ENCODE measurements at places on chromosomes 2 and 18.

DNA sequence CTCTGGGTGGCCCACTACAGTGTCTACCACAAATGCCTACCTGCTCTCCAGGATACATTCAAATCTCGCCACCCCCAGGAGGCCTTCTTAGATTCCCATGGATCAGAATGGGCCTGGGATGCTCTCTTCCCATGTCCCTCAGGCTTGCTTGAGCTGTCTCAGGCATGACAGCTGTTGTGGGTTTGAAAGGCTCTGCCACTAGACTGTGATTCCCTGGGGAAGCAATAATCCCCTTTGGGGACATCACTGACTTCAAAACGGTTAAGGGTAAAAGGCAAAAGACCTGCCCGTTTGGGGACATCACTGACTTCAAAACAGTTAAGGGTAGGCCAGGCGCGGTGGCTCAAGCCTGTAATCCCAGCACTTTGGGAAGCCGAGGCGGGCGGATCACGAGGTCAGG, 35.8 kb upstream of the ZNF516 start:
- DNase-seq: no peak

GRCh38 chr18:56992777-56993176, 154.1 kb upstream of the BOD1L2 start:
- no peak for DNase-seq

GRCh38 chr2:159903443-159904126, 105.6 kb upstream of the CD302 start:
- no peak for DNase-seq

- DNase-seq: no peak
These were observed 165.4 kb upstream of the SLC1A4 start for GRCh38 chr2:64823794-64824193.

GRCh38 chr2:47917276-47917961, 11.1 kb upstream of the FBXO11 start:
- no peak for DNase-seq

GRCh38 chr2:40642237-40642636, 190.3 kb upstream of the SLC8A1 start:
- DNase-seq: no peak

DNA sequence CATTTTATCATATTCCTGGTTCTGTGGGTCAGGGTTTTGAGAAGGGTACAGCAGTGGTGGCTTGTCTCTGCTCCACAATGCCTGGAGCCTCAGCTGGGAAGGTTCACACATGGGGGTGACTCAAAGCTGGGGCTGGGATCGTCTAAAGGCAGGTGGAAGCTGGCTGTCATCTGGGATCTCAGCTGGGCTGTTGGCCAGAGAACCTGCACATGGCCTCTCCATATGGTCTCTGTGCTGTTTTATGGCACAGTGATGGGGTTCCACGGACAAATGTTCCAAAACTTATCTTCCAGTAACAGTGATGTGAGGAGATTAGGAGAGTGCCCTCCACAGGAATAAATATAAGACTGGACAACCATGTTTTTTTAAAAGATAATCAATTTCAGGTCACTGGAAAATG, 191.4 kb downstream of the SS18 start:
- peak; percentile 15 for DNase-seq

- DNase-seq: no peak
These were observed 123.0 kb downstream of the KLHL29 start for GRCh38 chr2:23508066-23508390.

DNA sequence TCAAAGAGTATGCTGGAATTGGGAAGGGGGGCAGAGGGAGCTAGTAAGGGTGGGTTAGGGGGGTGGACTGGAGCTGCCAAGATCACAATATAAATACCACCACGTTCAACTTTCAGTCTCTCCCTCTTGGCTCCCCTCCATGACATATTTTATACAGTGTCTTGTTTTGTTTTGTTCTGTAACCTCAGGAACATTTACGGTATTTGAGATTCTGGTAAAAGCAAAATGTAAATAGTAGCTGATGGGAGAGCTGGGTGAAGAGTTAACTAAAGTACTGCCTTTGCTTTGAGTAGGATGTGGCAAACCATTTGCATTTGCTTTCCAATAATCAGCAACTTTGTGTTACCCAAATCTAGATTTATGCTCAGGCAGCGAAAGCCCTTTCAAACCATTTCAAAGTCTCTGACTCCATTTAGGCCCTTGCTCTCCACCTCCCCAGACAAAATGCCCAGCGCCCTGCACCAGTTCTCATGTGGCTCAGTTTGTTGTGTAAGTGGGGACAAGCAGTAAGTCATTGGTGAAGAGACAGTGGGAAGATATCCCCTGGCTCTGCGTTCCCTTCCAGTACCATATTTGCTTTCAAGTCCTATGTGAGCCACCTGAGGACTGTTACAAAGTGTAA, 17.4 kb downstream of the IRS1 start:
- no peak for DNase-seq

- no peak for DNase-seq
These were observed 762 bp downstream of the INO80C start for GRCh38 chr18:35497027-35497369.

- DNase-seq: no peak
These were observed 66.3 kb upstream of the GPR45 start for GRCh38 chr2:105175231-105175630.

- DNase-seq: no peak
These were observed 97.0 kb upstream of the CD226 start for GRCh38 chr18:70044632-70045031.

DNA sequence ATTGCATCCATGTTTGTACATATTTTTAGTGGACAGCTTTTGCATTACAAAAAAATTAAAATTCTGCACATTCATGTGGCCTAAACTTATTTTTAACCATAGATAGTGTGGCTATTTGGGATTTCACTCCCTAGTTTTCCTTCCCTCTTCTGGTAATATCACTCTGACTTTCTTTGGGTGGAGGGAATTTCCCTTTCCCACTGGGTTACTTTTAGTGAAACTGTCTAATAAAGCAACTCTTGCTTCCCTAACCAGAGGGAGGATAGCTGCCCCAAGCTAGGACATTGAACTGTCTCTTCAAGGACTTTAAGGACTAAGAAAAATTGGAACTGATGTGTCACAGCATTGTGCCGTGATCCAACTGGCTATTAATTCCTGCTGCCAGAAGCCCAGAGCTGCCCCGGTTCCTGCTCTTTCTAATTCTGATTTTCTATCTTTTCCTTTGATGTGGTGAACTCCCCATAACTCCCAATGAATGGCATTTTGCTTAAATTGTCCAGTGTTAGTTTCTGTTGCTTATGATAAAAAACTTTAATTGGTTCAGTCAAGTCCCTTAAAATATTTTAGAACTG, 20.0 kb upstream of the EFR3B start:
- DNase-seq: no peak

DNA sequence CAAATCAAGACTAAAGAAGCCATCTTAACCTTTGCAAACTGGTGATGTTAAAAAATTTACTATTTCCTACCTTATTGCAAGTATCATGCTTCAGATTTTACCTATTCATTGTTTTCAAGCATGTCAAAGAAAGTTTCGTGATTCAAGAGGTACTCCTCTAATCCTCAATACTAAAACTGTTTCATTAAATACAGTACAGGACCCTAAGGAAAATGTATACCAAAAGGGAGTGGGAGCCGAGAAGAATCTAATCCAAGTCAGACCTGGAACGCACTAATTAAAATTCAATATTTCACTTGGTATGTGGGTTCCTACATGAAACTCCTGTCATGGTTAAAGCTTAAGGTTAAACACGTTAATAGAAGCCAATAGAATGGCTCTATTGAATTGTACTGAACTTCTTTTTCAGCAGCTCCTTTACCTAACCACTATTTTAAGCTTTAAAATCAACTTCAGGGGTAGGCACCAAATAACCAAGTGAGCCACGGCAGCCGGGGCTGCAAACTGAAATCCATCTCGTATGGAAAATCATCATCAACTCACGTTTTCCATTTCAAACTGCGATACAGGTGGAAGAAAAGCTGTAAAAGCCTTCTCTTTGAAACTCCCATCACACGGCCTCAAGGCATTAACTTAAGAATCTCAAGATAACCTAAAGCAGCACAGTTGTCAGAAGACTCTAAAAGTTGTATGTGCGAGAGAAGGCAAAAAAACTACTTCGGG, 188.8 kb downstream of the ZEB2 start:
- no peak for DNase-seq

GRCh38 chr2:217996361-217996760, 6.4 kb downstream of the TNS1 start:
- no peak for DNase-seq

DNA sequence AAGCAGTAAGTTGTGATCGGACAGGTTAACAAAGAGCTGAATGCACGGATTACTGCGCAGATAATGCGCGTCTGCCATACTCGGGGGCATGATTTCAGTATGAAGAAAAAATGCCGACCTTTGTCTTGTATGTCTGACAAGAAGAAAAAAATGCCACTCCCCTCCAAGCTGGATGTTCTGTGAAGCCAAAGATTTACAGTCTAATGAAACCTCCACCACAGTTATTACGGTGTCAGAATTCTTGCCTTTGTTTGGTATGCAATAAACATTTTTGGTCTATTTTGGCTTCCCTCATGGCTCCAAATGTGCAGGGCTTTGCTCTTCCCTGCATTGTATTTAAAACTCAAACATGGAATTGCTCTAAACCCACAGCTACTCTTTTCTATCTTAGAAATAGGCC, 72.2 kb upstream of the THUMPD2 start:
- DNase-seq: no peak

DNA sequence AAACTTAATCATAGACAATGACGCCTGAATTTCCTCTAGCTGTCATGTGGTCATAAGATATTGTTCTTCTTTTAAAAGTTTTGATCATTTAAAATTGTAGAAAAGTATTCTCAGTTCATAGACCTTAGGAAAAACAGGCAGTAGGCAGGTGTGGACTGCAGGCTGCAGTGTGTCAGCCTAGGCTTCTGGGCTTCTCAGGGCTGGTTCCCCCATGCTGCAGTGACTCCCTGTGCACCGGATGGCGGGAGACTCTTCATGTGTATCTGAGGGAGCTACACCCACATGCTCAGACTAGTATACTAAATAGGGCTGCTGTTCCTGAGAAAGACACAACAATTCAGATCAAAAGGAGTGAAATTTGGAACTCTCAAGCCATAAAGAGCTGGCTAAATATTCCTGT, 72.4 kb downstream of the PXDN start:
- DNase-seq: no peak

GRCh38 chr18:54220406-54220805, 4.1 kb downstream of the MBD2 start:
- no peak for DNase-seq

GRCh38 chr2:227506456-227506855, 34.5 kb downstream of the AGFG1 start:
- no peak for DNase-seq

GRCh38 chr2:132884705-132885104, 214.7 kb upstream of the LYPD1 start:
- no peak for DNase-seq

DNA sequence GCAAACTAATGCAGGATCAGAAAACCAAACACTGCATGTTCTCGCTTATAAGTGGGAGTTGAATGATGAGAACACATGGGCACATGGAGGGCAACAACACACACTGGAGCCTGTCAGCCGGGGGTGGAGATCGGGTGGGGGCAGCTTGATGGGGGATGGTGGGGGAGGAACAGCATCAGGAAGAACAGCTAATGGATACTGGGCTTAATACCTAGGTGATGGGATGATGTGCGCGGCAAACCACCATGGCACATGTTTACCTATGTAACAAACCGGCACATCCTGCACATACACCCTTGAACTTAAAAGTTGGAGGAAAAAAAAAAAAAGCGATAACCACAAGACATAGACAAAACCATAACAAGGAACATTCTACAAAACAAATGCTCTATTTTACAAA, 10.4 kb downstream of the CHMP3 start:
- DNase-seq: no peak
